Left renal pelvis (tissue), 4 donors: ENCODE measurements at places on chromosomes 7 and 10.
A peak's percentile ranks its signal among the peaks of the same experiment; 100 is the strongest.

DNA sequence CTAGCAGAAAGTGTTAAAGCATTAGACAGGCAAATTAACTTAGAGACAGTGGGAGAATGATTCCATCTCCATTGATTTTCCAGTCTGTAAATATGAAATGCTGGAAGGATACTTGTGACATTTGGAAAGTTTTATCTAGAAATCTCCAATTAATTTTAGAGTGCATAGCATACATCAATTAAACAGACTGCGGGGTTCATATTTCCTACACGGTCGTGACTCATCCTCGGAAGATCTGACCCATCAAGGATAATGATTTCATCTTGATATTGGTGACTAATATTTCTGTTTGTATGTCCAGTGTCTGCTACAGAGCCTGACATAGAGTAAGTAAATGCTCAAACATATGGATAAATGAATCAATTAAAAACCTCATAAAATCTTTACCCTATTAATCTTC is 474.9 kb downstream of the KCNMA1 start:
- DNase-seq: no peak

- DNase-seq: no peak
These were observed 216.0 kb downstream of the KCNMA1 start for GRCh38 chr10:77421591-77421990.

- no peak for DNase-seq
These were observed 4.6 kb downstream of the ASB4 start for GRCh38 chr7:95490231-95490762.

DNA sequence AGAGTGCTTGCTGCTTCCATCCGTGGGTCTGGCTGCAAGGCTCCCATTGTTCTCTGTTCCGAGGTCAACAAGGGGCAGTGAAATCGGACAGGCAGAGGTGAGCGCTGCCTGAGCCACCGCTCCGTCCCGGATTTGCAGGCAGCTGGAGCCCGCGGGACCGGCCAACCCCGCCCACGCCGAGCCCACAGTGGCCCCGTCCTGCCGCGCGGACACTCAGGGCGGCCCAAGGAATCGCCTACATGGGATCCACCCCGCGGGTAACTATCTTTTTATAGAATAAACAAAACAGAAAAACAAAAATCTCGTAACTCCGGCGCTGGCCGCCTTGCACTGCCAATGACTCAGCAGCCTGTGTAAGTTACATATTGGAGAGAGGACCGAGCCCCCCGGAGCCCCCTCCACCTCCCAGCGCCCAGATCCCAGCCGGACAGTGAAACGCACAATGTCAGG is 1.9 kb downstream of the BNIP3 start:
- DNase-seq: no peak

- no peak for DNase-seq
These were observed 36.1 kb downstream of the ETV1 start for GRCh38 chr7:13953368-13953767.

DNA sequence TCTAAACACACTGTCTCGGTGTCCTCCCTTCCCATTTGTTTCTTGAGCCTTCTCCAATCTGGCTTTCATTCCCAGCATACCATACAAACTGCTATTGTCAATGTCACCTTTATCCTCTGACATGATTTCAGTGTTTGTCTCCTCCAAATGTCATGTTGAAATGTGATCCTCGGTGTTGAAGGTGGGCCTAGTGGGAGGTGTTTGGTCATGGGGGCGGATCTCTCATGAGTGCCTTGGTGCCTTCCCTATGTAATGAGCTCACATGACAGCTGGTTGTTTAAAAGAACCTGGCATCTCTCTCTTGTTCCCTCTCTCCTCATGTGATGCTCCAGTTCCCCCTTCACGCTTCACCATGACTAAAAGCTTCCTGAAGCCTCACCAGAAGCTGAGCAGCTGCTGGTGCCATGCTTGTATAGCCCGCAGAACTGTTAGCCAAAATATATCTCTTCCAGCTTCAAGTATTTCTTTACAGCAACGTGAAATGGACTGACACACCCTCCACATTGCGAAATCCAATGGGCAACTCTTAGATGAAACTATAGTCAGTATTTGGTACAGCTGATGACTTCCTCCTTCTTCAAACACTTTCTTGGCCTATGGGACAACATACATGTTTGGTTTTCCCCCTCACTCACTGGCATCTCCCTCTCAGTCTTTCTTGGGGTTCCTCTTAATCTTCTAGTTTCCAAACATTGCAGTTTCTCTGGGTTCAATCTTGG is 27.8 kb downstream of the RNLS start:
- no peak for DNase-seq

DNA sequence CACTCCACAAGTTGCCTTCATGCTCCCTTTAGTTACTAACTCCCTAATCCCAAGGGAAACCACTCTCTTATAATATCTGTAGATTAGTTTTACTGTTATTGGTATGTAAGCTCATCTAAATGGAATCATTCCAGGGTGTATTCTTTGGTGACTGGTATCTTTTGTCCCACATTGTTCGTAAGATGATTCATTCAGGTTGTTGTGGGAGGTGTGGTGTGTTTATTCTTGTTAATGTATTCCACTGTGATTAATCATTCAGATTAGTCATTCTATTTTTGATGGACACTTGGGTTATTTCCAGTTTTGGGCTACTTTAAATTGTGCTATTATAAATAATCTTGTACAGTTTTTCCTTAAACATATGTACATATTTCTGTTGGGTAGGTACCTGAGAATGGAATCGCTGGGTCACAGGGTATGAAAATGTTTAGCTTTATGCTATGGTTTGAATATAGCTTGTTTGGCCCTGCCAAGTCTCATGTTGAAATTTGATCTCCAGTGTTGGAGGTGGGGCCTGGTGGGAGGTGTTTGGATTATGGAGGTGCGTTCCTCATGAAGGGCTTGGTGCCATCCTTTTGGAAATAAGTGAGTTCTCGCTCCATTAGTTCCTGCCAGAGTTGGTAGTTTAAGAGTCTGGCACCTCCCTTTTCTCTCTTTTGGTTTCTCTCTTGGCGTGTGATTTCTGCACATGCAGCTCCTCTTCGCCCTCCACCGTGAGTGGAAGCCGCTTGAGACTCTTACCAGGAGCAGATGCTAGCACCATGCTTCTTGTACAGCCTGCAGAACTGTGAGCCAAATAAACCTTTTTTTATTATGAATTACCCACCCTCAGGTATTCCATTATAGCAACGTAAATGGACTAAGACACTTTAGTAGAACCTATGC is 13.8 kb downstream of the BTRC start:
- no peak for DNase-seq

- no peak for DNase-seq
These were observed 143.2 kb downstream of the NRCAM start for GRCh38 chr7:108313086-108313485.

DNA sequence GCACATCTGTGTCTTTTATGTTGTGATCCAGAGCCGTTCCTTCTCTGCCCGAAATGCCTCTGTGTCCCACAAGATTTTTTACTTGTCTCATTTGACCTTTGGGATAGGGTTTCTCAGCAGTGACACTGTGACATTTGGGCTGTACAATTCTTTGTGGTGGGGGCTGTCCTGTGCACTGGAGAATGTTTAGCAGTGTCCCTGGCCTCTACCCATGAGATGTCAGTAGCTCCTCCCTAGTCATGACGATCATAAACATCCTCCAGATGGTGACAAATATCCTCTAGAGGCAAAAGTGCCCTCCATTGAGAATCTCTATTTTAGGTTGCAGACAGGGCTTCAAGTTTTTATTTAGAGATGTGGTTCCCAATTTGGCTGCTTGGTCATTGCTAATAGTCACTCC is 91.3 kb downstream of the PPP1R17 start:
- DNase-seq: no peak

- DNase-seq: no peak
These were observed 923.0 kb upstream of the CELF2 start for GRCh38 chr10:10094691-10095090.

DNA sequence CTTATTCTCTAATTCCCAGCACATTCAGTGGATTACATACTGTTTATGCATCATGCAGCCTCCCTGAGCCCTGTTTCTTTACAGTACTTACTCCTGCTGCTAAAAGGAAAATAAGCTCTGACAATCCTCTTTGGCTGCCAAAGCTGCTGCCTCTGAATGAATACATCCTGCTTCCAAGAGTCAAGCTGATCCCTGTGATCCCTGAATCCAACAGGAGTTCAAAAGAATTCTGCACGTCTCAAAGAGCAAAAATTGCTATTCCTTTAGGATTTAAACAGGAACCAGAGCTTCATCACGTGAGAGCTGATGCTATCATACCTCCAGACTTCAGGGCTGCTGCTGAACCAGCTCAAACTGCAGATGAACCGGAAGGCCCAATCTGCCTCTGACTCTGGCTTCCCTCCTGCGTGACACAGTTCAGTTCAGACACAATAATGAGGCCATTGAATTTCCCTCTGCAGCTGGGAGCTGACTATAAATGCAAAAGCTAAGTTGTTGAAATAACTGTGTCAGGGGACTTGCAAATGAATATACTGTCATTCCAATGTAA is 851.0 kb upstream of the PHF14 start:
- DNase-seq: peak; percentile 18

DNA sequence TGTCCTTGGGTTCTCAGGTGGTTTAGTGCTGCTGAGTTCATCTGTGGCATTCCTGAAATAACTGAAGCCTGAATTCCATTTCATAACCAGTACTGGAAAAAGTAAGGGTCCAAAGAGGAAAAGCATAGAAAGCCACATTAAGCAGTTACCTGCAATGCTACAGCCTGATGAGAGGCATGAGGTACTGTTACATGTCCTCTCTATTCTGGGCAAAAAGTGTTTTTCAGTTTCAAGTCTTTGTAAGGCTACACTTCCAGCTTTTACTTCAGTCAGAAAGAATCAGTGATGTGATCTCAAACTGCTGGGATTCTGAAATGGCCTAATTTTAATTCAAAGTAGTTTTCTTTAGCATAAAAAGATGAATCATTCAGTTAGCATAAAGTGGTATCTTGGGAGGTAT is 369.5 kb downstream of the PHF14 start:
- no peak for DNase-seq

DNA sequence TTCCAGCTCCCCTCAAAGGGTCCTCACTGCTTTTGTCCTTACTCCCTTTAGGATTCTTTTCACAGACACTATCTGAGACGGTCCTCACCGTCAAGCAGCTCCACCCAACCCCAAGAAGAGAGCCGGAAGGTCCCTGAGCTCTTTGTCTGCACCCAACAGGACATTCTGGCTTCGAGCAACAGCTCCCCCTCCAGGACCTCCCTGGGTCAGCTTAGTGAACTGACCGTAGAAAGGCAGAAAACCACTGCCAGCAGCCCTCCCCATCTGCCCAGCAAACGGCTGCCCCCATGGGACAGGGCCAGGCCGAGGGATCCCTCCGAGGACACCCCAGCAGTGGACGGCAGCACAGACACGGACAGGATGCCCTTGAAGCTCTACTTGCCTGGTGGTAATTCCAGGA is 19.9 kb downstream of the MINDY4 start:
- DNase-seq: no peak

DNA sequence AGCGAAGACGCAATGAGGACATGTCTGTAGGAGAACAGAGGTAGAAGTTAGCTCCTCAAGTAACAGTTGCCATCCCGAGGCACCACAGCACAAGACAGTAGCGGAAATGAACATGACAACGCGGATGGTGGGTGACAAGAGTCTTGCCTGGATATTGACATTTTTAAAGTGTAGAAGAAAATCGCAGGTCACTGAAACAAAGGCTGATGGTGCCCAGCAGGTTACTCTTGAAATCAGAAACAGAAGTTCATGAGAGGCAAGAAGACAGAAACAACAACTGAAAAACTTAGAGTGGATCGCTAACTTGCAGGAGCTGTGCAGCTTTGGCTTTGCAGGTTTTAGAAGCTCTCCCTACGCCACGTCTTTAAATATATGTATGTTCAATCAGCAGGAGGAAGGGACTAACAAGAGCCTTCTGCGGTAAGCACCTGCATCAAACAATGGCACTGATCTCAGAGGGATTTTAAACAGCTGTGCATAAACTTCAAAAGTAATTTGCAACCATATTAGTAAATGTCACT is 1.8 kb downstream of the PRKCQ start:
- no peak for DNase-seq

DNA sequence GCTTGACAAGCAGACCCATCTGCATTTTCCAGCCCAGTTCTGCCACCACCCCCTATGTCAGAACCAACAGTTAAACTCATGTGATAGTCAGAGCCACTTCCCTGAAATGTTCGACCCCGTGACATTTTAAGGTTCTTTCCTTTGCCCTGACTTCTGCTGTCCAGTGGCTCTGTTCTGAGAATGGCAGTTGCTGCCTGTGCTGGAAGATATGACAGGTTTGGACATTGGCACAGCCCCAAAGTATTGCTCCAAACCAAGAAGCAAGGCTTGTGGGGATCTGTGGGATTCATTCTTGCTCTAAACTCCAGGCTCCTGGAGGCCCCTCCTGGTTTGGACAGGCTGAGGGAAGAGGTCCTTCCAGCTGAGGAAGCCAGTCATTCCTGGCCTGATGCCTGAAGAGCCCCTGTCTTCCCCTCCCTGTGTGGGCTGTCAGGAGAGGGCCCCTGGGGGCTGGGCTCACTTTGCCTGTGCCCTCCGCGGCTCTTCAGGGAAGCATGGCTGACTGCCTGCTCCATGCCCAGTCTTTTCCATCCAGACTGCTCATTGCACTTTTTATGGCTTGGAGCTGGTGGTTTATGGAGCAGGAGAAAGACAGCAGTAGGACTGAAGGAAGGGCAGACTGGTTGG is 138.0 kb downstream of the CDH23 start:
- no peak for DNase-seq

GRCh38 chr7:73626814-73627213 is 2.5 kb upstream of the MLXIPL start:
- DNase-seq: no peak

- no peak for DNase-seq
These were observed 100.3 kb downstream of the ELFN1 start for GRCh38 chr7:1770331-1770730.

DNA sequence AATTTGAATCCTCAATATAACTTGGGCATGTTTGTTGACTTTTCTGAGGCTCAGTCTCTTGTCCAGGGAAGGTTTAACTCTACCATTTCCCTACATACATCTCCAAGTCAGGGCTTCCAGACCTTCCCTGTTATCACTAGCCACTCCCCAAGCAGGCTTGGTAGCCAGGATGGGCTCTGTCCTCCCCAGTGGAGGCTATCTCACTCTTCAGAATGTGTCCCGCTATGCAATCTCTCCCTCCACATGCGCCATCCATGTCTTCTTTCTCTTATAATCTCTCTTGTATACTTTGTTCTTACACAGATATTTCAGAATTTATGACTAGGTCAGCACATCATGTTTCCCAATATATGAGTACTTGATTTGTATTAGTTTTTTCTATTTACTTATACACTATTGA is 310.4 kb downstream of the HGF start:
- DNase-seq: no peak

- DNase-seq: no peak
These were observed 32.5 kb downstream of the LAMB4 start for GRCh38 chr7:108097703-108098102.

GRCh38 chr7:20865684-20866083 is 79.0 kb upstream of the SP8 start:
- DNase-seq: no peak

- DNase-seq: no peak
These were observed 23.8 kb upstream of the ZNF735 start for GRCh38 chr7:64183126-64183742.

GRCh38 chr7:109545686-109546085 is 976.0 kb downstream of the DNAJB9 start:
- no peak for DNase-seq
